ENCODE measurements at places on chromosomes 4 and X. TPM values are rescaled to one million over a fixed set of nuclear protein-coding genes. Genes with fewer than 3 reads are reported as not detected.

Gene CPE
- 105 TPM for total RNA-seq

Gene CSAG2
- total RNA-seq = not detected

Gene RS1
- not detected for total RNA-seq

Gene GPC3
- total RNA-seq = 92.0 TPM

Gene CENPVL2
- total RNA-seq = not detected

Gene MAP7D2
- total RNA-seq = 0.38 TPM

Gene UGT2B10
- not detected for total RNA-seq

Gene MECP2
- 36.8 TPM for total RNA-seq

Gene CSAG3
- total RNA-seq = not detected

Gene CLNK
- total RNA-seq = not detected

Gene NSUN7
- total RNA-seq = 4.0 TPM

Gene SLC7A11
- total RNA-seq = 0.22 TPM

Gene FAM184B
- total RNA-seq = not detected

Gene PKD2
- 67.0 TPM for total RNA-seq

Gene DMRTC1
- not detected for total RNA-seq

Gene MAP3K15
- not detected for total RNA-seq

Gene MGARP
- not detected for total RNA-seq

Gene GPR119
- total RNA-seq = not detected

Gene MTMR8
- total RNA-seq = 0.88 TPM

Gene TRO
- 6.8 TPM for total RNA-seq

Gene SSX7
- total RNA-seq = not detected

Gene RGN
- 2.8 TPM for total RNA-seq

Gene PNMA5
- total RNA-seq = not detected

Gene JAKMIP1
- total RNA-seq = 0.38 TPM

Gene GRPEL1
- total RNA-seq = 21.1 TPM

Gene SRPK3
- 0.49 TPM for total RNA-seq

Gene AFM
- total RNA-seq = not detected

Gene SLAIN2
- 71.4 TPM for total RNA-seq

Gene TMSB15B
- 1.3 TPM for total RNA-seq

Gene MYL5
- total RNA-seq = 37.7 TPM

Gene OSTC
- total RNA-seq = 81.4 TPM

Gene SLC26A1
- total RNA-seq = not detected

Gene UGT2B15
- total RNA-seq = not detected

Gene NUP62CL
- not detected for total RNA-seq

Gene NMU
- total RNA-seq = not detected

Gene NAA11
- total RNA-seq = not detected

Gene ARR3
- not detected for total RNA-seq

Gene UGT2A3
- not detected for total RNA-seq

Gene DGKK
- not detected for total RNA-seq

Gene MAGEA2
- total RNA-seq = not detected

Gene FAM9B
- total RNA-seq = not detected

Gene SAGE1
- total RNA-seq = not detected

Gene NEIL3
- 0.19 TPM for total RNA-seq

Gene SGMS2
- total RNA-seq = 46.3 TPM

Gene TADA2B
- 13.2 TPM for total RNA-seq

Gene PTPN13
- total RNA-seq = 28.6 TPM

Gene ETDC
- total RNA-seq = not detected

Gene NXF3
- total RNA-seq = 2.1 TPM

Gene GLRB
- 6.5 TPM for total RNA-seq
